ENCODE measurements at places on chromosomes 11 and 22. TPM values are rescaled to one million over a fixed set of nuclear protein-coding genes. Genes with fewer than 3 reads are reported as not detected.

The SAAL1 gene
- 35.1 TPM for total RNA-seq

The VSIG2 gene
- total RNA-seq, result not detected

The OR8D4 gene
- total RNA-seq, result not detected

The C11orf65 gene
- 0.20 TPM for total RNA-seq

The LRP4 gene
- 7.1 TPM for total RNA-seq

The SLCO2B1 gene
- 4.0 TPM for total RNA-seq

The ARRB1 gene
- total RNA-seq, result 3.1 TPM

The OR6A2 gene
- total RNA-seq, result not detected

The SLC25A18 gene
- total RNA-seq, result 0.06 TPM

The RFPL2 gene
- total RNA-seq, result 0.10 TPM

The CLDN5 gene
- total RNA-seq, result not detected

The KRTAP5-1 gene
- not detected for total RNA-seq

The POU2AF3 gene
- 0.53 TPM for total RNA-seq

The OOSP2 gene
- not detected for total RNA-seq

The LINC01488 gene
- not detected for total RNA-seq

The OVOL1 gene
- total RNA-seq, result not detected

The APOL5 gene
- total RNA-seq, result not detected

The OR8G1 gene
- not detected for total RNA-seq

The MYO18B gene
- total RNA-seq, result not detected

The HEPN1 gene
- not detected for total RNA-seq

The SMIM35 gene
- total RNA-seq, result not detected

The SCGB1A1 gene
- total RNA-seq, result not detected

The KIRREL3 gene
- 10.4 TPM for total RNA-seq
